ENCODE measurements at places on chromosomes 11 and 22.

GRCh38 chr11:88689548-88690240 lies 352.2 kb upstream of the CTSC start:
- no peak for ATAC-seq

GRCh38 chr22:22593964-22594656 lies 35.0 kb upstream of the PRAME start:
- ATAC-seq: no peak

DNA sequence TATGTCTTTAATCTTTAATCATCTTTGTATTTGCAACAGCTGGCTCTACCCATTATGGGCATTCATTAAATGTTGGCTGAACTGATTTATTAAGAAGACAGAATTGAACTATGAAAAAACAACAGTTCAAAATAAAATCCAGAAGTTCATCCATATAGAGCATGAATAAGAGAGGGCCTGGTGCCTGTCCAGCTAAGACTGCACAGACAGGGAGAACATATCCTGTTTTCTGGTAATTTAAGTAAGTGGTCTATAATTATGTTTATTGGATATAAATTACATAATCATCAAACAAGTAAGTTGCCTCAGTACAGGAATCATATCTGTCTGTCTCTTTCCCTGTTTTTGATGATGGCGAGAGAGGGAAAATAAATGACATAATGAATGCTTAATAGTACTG lies 137.2 kb downstream of the RBFOX2 start:
- ATAC-seq: no peak

GRCh38 chr11:28447226-28447625 lies 339.0 kb downstream of the METTL15 start:
- no peak for ATAC-seq

GRCh38 chr22:31556627-31557203 lies 60.4 kb downstream of the SFI1 start:
- ATAC-seq: no peak

- ATAC-seq: no peak
Observed at GRCh38 chr11:107860688-107861087, 2.1 kb upstream of the SLC35F2 start.

DNA sequence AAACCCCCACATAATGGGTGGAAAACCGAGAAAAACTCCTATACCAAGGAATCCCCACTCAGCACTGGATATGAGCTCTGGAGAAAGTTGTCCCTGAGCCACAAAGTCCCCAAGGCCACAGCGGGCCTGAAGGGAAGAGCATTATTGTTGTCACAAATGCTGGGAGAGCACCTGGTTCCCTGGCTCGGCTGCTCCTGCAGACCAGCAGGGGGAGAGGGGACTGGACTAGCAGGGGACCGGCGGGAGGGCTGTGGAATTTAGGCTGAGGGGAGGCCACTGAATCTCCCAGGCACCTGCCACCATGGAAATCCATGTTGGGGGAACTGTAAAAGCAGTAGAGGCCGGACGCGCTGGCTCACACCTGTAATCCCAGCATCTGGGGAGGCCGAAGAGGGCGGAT lies 7.0 kb downstream of the PC start:
- ATAC-seq: no peak

- no peak for ATAC-seq
Observed at GRCh38 chr11:26946257-26946716, 47.6 kb upstream of the FIBIN start.

DNA sequence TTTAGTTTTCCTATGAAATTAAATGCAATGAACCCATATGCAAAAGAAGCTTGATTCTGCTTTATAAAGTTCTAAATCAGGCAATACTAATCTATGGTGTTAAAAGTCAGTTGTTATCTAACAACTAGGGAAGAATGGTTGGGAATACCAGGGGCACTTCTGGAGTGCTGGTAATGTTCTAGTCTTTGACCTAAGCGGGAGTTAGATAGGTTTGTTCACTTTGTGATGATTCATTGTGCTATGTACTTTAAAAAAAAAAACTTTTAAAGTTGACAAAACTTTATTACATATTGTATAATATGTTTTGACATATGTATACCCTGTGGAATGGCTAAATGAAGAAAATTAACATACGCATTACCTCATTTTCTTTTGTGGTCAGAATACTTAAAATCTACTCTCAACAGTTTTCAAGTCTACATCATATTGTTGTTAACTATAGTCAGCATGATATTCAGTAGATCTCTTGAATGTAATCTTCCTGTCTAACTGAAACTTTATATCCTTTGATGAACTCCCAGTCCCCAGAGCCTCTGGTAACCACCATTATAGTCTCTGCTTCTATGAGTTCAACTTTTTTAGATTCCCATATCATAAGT lies 39.2 kb downstream of the BIRC2 start:
- ATAC-seq: no peak

DNA sequence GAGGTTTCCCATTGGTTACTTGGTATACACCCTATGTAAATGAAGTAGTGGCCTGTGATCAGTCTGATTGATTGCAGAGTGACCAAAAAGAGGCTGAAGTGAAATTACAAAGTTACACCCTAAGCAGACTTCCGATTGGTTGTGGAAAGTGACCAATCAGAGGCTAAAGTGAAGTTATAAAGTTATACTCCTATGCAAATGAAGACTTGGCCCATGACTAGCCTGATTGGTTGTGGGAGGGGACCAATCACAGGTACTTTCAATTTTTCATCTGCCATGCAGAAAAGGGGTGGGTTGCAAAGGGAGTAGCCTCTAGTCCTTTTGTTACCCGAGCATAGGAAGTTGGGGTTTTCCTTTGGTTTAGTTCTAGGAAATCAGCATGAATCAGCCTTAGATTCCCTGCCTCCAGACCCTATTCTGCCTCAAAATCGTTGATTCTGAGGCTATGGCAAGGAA lies 18.1 kb upstream of the CSTF3 start:
- ATAC-seq: peak; percentile 10

GRCh38 chr11:3736816-3737215 lies 60.5 kb downstream of the NUP98 start:
- no peak for ATAC-seq

DNA sequence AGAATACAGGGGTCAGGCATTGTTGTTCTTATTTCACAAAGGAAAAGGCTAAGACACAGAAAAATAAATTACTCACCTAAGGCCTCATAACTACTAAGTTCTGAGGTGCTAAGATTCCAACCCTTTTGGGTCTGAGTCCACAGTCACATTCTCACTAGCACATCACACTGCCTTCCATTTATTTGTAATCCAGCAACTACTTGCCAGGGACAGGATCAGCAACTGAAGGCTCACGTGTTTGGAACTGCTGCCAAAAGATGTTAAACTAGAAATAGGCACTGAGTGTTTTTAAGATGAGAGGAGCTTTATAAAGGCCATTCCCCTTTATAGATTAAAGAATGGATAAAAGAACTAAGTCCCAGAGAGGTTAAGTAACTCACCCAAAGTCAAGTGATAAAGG lies 58.0 kb downstream of the CADM1 start:
- ATAC-seq: no peak

All from gastroesophageal sphincter (tissue), 4 donors.